Osteoblast (primary cell): ENCODE measurements at places on chromosomes 5 and 9. TPM values are rescaled to one million over a fixed set of nuclear protein-coding genes. Genes with fewer than 3 reads are reported as not detected.
A peak's percentile ranks its signal among the peaks of the same experiment; 100 is the strongest.

GRCh38 chr5:36875790-36876298 lies 725 bp upstream of the NIPBL start:
- DNase-seq, result peak; percentile 90

- no peak for DNase-seq
These were observed 11.6 kb downstream of the PAEP start for GRCh38 chr9:135573124-135573523.

DNA sequence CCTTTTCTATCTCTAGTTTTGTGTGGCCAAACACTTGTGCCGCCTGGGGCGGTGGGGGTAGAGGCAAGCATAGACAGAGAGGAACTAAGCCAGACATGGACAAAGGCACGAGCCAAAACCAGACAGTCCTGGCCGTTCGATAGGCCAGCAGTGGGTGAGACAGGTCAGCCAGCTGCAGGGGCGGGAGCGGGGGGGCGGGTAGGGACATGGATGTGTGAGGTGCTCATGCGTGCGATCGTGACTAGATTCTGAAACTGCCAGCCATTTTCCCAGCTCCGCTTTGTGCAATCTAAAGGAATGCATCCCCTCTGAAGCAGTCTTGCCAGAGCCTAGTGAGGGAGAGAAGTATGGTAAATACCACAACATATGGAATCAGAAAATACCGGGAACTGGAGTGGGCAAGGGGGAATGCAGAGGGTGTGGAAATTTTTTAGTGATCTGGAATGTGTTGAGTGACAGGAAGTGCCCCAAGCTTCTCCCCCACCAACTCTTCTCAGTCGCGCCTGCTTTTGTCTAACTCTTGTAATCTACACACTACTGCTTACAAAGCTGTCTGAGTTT lies 111.9 kb downstream of the NR6A1 start:
- DNase-seq, result peak; percentile 74

DNA sequence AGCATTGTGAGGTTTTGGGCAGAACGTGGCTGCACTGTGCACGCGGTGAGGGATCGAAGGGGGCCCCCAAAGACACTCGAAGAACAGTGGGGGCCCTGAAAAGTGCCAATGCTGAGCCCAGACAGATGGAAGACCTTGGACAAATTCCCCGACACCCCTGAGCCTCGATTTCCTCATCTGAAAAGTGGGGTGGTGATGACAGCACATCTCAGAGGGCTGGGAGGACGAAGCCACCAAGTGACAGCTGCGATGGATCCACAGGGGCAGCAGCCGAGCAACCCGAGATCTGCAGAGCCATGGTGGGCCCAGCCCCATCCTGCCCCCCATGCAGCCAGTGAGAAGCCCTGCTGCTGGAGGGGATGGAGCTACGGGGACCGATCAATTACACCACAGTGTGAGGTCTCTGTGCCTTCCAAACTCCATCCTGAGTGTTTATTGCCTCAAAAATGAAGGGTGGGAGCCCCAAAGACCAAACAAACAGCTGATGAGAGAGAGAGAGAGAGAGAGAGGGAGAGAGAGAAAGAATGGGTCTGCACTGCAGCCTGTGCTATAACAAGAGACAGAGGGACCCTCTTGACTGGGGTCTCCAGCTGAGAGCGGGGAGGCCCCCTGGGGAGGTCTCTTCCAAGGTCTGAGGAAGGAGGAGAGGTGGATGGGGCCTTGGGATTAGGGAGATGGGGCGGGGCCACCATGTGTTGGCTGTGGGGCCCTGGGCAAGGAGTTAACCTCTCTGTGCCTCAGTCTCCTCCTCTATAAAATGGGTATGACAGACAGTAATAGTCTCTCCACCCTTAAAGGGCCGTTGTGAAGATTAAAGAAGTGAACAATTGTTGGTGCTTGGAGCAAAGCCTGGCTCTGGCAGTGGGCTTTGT lies 134.4 kb upstream of the IER5L start:
- no peak for DNase-seq

C9orf50 gene
- total RNA-seq, result under 0.01 and 0.36 TPM in 2 replicates

TIMD4 gene
- total RNA-seq, result not detected in 2 replicates
